ENCODE measurements at places on chromosomes 7 and 10.

DNA sequence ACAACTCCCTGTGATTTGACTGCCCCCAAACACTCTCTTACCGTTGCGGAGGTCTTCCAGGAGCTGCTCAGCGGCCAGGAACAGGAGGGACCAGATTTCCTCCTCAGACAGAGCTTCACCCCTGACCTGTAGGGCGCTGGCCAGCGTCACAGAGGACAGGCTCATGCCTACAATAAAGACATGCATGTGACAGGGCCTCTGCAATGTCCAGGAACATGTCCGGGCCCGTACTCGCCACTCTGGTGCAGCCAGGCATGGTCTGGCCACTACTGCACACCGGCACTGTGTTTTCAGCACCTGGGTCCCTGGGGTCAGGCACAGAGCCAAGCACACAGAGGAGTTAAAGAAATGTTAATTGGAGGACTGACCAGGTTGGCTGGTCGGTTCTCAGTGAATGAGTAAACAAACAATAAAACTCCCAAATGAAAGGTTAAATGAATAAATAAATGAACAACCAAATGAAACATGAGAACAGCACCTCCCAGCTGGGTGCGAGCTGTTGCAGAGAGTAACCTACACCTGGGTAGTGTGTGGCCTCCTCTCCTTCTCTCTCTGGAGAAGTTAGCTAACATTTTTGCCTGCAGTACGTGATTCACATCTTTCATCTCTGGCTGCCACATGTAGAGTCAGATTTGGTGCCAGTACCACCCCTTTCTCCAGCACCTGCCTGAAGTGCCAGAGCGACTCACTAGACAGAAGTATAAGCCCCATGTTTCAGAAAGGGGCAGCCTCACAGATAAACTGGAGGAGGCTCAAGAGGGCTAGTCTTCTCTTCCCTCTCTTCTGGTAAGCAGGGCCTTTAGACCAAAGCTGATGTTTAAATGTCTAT lies 22.8 kb downstream of the FRMPD2 start:
- no peak for DNase-seq

DNA sequence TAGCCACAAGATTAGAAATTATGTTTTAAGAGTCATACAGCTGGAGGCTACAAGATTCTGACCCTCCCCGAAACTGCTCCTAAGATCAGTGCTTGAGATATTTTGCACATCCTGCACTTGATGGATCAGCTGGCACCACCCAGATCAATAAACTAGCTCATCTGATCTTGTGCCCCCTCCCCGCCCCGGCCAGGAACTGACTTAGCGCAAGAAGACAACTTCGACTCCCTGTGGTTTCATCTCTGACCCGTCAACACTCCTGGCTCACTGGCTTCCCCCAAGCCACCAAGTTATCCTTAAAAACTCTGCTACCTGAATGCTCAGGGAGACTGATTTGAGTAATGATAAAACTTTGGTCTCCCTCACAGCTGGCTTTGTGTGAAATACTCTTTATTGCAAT lies 73.5 kb upstream of the NPSR1 start:
- DNase-seq = no peak

GRCh38 chr10:102324061-102324460 lies 71.4 kb upstream of the NFKB2 start:
- DNase-seq = no peak

- DNase-seq = no peak
These were observed 24.0 kb downstream of the BZW2 start for GRCh38 chr7:16670021-16670420.

- no peak for DNase-seq
These were observed 329.8 kb upstream of the SEMA3D start for GRCh38 chr7:85516675-85517074.

DNA sequence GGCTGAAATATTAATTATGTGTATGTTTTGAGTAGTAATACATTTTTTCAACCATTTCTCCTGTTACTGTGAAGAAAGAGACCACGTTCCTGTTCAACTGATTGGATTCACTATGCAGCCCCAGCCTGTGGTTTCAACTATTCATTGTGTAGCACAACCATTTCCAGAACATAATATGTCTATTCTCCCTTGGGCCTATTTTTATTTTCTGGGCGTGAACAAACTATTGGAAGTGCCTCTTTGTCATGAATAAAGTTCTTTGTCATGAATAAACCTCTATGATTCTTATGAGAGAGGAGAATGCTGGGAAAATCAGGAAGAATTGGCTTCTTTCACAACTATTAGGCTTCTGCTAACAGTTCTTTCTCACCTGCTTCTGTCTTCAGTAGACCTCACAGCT lies 152.4 kb downstream of the GNAT3 start:
- DNase-seq = no peak

DNA sequence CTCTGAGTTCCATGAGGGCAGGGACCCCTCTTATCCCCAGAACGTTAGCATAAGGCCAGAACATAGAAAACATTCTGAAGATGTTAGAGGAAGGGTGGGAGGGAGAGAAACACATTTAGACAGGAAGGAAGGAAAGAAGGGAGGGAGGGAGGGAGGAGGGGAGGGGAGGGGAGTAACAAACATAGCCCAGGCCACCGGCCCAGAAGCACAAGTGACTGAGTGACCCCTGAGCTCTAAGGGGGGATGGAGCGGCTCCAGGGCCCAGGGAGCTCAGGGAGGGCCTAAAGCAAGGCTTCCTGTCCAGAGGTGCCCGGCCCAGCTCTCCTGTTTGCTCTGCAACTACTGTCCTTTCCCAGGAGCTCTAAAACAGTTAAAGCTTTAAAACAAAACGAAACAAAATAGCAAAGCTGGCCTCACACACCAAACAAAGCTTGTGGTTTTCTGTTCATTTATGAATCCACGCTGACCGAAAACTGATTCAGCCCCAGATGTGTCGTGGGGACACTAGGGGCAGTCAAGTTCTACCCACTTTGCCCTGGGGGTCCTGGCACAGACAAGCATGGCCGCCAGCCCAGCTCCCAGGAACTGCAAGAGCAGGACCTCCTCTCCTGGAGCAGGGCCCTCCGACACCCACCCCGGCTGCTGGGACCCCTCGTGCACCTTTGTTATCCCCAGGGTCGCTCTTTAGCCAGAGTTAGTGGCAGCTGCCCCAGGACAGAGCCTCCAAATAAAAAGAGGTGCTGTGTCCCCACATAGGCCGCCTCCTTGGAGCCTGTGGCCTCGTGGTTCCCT lies 496.2 kb upstream of the FOXK1 start:
- no peak for DNase-seq

DNA sequence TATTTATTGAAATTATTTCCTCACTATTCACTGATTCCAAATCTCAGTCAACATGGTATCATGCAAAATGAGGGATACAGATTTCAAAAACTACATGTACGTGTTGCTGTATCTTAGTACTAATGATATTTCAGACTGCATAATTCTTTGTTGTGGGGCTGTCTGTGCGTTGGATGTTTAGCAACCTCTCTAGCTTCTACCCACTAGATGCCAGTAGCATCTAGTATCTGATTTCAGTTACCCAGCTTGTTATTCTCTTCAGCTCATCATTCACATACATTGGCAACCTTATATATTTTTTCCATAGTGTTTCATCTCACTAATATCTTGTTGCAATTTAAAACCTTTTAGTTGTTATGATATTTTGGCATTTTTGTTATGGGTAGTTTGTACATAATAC lies 22.5 kb upstream of the WASL start:
- DNase-seq = no peak

- no peak for DNase-seq
These were observed 321.7 kb upstream of the LRGUK start for GRCh38 chr7:133805426-133805825.

DNA sequence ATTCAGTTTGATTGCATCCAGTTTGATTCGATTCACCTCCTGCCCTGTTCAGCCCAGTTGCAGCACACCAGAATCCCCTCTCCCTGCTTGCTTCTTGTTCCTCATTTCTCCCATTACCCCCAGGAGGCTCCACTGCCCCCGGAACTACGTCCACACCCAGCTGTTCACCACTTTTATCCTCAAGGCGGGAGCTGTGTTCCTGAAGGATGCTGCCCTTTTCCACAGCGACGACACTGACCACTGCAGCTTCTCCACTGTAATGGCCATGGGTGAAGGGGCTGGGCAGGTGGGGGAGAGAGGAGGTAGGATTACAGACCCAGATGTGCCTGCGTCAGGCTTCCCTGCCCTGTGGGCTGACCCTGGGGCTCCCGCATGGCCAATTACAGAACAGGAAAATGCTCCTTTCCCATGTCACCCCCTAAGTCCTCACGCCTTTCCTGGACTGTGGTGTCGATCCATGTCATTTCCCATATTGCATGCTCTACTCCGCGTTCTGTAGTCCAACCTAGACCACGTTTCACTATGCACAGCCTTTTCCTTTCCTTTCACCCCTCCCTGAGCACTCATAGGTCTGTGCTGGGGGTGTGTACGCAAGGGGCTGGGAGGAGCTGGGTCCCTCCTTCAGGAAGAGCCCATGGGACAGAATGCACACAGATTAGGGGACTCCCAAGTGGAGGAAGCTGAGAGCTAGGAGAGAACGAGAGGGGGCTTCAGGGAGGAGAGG lies 8.2 kb downstream of the GHRHR start:
- no peak for DNase-seq

- DNase-seq = no peak
These were observed 37.4 kb upstream of the ARL4A start for GRCh38 chr7:12650080-12650479.

DNA sequence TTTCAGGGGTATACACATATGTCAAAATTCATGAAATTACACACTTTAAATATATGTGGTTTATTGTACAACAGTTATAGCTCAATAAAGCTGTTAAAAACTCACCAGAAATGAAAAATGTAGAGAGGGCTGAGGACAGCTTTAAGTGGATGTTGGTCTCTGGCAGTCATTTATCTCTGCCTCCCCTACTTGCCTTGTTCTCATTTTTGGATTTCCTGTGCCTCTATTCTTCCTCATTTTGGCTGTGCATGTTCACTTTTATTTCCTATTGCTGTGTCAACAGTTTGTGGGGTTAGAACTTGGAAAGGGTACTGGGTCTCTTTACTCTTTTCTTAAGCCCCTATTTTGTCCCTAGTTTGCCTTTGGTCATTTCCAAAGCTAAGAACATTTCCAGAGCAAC lies 18.6 kb upstream of the MEST start:
- no peak for DNase-seq

DNA sequence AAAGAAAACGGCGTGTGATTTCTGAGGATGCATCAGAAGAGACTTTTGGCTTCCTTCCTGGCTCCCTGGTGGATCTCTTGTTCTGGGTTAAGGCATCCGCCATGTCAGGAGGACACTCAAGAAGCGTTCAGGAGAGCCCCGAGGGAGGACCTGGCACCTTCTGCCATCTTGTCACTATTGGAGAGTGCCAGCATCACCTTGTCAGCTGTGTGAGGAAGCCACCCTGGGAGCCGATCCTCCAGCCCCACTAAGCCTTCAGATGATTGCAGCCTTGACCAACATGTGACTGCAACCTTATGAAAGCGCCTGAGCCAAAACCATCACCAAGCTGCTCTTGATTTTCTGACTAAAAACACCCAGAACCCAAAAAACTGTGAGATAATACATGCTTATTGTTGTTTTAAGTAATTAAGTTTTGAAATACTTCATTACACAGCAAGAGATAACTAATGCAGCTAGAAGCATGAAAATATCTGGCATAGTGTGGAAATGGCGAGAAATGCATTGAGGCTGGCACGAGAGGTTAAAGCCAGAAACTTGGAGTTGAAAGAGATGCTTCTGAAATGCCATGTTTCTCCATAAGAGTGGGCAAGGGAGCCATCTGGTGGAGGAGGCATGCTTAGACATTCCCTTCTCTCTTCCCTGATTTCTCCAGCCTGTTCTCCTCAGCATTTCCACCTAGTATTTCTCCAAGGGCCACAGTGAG lies 5.4 kb upstream of the ZFYVE27 start:
- no peak for DNase-seq
